GM03348 (cell line): ENCODE measurements at places on chromosomes 2 and 18.

GRCh38 chr2:191995285-191995684 lies 148.4 kb upstream of the CAVIN2 start:
- DNase-seq = no peak

DNA sequence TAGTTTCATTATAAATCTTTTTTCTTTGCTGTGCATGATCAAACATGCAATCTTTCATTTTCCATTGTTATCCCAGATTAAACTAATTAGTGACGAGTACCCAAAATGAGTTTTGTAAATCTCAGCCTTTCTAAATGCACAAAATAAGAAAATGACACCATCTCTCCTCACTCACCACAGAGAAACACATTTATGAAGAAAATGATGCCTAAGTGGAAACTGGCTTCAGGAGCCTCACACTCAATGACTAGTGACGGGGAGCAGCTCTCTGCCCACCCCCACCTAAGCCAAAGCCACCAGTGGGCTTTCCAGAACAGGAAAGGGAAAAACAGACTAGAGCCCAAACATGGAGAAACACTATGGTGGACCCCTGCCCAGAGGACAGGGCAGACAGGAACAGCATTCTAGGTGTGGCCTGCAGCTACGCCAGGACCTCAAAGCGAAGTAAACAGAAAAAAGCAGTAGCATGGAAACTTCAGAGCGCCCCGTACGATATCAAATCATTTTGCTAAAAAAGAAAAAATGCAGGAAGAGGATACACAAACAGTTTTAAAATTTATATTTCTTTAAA lies 113.5 kb downstream of the RBMS1 start:
- no peak for DNase-seq

DNA sequence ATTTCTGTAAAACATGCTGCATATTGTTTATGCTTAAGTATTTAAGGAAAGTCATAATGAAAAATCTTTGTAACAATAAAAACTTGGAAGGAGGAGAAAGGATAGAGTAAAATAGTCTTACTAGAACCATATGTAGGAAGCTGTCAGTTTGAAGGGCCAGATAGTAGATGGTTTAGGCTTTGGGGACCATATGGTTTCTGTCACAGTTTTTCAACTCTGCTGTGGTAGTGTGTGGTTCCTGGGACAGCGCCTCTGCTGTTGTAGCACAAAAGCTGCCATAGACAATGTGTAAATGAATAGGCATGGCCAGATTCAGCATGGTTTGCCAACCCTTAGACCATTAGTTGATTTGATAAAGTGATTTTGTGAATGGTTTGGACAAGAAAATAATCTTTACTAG lies 75.5 kb downstream of the SLC39A10 start:
- no peak for DNase-seq

DNA sequence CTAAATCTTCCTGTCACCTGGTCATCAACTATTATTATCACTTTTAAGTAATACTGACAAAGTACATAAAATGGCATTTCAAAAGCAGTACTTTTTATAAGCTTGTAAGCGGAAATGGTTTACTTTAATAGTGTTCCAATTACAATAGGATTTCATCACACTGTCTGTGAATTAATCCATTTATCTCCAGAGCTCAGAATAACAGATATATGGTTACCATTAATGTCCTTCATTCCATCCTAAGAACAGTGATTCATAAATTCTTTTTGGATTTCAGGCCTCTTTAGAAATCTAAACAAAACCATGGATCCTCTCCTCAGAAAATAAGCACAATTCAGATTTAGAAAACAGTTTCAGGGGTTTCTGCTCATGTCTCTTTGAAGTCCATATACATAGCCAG lies 68.4 kb downstream of the PID1 start:
- peak; percentile 13 for DNase-seq

DNA sequence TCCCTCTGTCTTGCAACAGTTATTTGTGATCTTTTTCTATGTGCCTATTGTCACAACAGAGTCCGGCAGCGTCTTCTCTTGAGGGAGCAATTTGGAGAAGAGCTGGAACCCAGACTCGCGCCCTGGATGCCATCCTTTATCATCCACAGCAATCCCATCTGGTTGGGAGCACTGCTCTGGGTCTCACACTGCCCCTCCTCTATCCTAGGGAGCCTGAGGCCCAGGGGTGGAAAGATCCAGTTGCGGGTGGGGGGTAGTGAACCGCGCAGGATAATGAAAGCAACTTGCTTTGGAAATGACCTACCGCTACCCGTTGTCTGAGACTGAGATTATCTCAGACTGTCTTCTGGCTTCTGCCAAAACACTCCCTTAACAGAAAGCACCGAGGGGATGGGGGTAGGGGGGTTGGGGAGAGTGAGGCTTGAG lies 713 bp downstream of the WBP1 start:
- DNase-seq = no peak

DNA sequence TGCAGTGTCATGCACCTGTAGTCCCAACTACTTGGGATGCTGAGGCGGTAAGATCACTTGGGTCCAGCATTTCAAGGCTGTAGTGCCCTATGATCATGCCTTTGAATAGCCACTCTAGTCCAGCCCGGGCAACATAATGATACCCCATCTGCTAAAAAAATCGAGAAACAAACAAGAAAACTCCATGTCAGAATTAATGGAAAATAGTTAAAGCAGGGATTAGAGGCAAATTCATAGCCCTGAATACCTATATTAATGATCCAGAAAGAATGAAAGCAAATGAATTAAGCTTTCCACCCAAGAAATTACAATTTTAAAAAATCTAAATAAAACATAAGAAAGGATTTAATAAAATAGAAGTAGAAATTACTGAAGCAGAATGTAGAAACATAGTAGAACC lies 143.0 kb downstream of the MYO3B start:
- DNase-seq = no peak

GRCh38 chr2:29066997-29067605 lies 7.2 kb downstream of the PCARE start:
- peak; percentile 2 for DNase-seq

- DNase-seq = peak; percentile 70
These were observed 78.3 kb downstream of the SMAD7 start for GRCh38 chr18:48872234-48873145.

- no peak for DNase-seq
These were observed 243.4 kb downstream of the SLC8A1 start for GRCh38 chr2:40208463-40208862.

DNA sequence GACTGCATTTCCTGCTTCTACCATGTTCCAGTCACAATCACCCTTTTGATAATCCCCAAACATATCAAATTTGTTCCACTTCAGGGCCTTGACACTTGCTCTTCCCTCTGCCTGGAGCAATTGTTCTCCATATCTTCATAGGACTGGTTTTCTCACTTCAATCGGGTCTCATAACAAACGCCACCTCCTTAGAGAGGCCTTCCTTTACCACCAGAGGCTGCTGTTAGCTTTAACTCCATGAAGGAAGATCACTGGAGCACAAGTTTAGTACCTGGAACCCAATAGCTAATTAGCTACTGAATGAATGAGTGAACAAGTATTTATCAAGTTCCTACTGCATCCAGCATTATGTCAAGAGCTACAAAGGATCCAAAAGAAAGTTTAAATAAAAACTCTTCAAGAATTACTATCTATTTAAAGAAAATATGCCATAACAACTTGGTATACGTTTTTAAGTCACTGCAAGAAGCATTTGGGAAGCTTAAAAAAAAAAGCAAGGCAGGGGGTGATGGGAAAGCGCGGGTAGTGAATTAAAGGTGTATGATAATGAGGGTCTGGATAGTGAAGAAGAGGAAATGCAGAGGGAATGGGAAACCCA lies 58.8 kb downstream of the BAZ2B start:
- no peak for DNase-seq
